ENCODE measurements at places on chromosomes 5 and 9.
A peak's percentile ranks its signal among the peaks of the same experiment; 100 is the strongest.

DNA sequence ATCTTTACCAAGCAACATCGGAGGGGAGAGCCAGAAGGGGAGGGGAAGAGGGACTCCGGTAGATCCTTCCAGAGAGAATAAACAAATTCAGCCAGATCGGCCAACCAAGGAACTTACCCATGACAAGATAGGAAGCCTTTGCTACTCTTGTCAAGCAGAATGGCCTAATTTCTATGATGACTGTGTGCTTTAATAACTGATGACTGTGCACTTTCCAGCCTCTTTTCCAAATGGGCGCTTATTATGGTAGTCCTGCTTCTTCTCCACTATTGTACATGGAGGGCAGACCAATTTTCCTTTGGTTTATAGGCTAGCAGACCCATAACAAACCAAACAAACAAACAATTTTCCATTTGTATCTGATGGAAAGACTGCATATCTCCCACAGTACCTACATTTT, 163.8 kb upstream of the RFX3 start:
- no peak for DNase-seq

DNA sequence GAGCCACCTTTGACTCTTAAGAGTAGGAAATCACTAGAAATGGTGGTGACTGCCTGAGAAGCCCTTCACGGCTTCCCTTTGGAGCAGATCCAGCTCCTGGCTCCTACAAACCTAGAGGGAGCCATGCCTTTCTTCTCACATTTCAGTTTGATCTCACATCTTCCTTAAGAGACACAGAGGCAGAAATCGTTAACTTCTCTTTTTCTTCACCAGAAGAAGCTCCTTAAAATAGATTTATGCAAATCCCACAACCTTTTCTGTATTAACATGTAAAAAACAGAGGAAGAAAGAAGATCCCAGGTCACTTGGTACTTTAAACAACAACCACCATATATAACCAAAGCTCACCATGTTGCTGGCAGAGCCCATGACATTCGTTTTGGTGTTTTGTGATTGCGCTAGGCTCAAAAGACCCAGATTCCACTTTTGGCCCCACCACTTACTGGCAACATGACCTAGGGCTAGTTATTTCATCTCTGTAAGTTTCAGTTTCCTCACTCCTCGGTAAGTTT, 29.6 kb downstream of the PAX5 start:
- DNase-seq = no peak

- no peak for DNase-seq
Measured at GRCh38 chr9:70030156-70030555, 13.5 kb upstream of the MAMDC2 start.

- DNase-seq = no peak
Measured at GRCh38 chr5:36459176-36460135, 146.9 kb upstream of the SLC1A3 start.

DNA sequence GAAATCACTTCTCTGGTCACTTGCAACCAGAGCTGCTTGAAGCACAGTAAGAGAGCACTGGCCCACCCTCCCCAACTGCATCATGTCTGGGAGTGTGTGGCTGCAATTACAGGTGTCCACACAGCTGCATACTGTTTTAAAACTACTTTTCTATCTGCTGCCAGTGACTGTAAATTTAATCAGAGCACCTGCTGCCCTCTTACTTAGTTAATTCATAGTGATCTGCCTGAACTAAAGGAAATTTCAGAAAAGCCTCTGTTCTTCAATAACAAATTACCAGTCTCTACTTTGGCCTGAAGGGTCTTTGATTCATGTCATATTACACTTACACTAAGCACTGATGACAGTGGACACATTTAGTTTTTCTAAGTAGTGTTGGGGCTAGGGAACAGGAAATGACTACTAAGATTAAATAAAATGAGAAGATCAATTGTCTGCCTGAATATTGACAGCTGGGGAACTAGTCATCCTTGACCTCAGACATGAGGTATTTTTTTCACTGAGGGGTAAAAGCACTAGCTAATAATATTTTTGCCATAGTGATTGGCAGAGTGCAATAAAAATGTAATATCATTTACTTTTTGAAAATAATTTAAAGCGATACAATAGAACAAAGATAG, 788.9 kb upstream of the GRAMD2B start:
- no peak for DNase-seq

- DNase-seq = no peak
Measured at GRCh38 chr9:133905493-133905892, 86.6 kb downstream of the VAV2 start.

DNA sequence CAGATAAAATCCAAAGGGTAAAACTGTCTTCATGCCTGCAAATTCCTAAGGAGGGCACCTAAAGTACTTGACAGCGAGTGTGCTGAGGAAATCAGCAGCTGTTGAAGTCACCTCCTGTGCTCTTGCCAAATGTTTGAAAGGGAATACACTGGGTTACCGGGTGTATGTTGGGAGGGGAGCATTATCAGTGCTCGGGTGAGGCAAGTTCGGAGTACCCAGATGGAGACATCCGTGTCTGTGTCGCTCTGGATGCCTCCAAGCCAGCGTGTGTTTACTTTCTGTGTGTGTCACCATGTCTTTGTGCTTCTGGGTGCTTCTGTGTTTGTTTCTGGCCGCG, 727 bp upstream of the ADRB2 start:
- no peak for DNase-seq

DNA sequence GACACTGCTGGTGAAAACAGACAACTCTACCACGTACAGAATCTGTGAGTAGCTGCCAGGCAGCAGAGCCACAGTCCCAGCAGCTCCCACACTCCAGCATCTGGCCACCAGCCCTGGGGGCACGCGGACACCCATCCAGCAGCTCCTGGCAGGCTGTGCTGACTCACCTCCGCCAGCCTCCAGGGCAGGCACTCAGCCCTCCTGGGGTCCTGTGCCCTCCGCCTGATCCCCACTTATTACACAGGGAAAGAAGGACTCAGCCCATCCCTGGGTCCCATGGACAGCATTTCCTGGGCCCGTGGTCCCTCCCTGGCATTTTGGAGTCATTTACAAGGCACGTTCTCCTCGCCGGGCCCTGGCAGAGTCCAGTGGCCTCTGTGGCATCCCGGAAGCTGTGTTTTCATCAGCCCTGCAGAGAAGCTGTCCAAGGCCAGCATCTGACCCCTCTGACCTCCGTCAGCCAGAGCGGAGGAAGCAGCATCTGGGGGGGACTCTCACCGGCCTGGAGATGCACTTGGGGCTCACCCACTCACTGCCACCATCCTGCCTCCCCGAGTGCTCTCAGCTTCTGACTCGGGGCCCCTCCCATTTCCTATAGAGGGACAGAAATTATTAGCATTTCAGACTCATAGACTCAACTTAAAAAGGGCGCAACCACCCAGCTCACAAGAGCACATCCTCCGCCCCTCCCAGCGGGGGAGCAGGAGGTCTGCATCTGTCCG, 21.6 kb downstream of the PAEP start:
- DNase-seq = no peak

- no peak for DNase-seq
Measured at GRCh38 chr5:130136300-130136699, 232.0 kb downstream of the CHSY3 start.

GRCh38 chr9:34929506-34930102, 28.5 kb upstream of the PHF24 start:
- DNase-seq = peak; percentile 71

- no peak for DNase-seq
Measured at GRCh38 chr9:83937861-83938455, 16.7 kb upstream of the KIF27 start.

DNA sequence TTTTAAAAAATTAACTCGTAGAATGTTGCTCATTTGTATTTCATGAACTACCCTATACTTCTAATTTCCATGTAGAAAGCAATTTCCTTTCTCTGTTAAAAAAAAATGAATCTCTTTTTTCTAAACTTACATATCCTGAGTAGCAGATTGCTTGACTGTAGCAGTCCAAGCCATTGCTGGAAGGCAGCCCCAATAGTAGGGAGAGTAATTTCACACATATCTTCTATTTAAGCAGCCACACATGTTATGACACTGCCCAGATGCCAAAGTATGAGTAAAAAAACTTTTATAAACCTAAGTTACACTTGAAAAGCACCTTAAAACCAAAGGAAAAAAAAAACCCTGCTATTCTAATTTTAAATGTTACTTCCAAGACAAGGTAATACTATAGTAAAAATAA, 69.6 kb downstream of the FBXL17 start:
- no peak for DNase-seq

GRCh38 chr9:21413151-21413550, 4.2 kb downstream of the IFNA8 start:
- DNase-seq = no peak

- no peak for DNase-seq
Measured at GRCh38 chr9:128257086-128257825, 18.6 kb downstream of the GOLGA2 start.

- no peak for DNase-seq
Measured at GRCh38 chr9:92253656-92254055, 39.8 kb downstream of the IARS1 start.

DNA sequence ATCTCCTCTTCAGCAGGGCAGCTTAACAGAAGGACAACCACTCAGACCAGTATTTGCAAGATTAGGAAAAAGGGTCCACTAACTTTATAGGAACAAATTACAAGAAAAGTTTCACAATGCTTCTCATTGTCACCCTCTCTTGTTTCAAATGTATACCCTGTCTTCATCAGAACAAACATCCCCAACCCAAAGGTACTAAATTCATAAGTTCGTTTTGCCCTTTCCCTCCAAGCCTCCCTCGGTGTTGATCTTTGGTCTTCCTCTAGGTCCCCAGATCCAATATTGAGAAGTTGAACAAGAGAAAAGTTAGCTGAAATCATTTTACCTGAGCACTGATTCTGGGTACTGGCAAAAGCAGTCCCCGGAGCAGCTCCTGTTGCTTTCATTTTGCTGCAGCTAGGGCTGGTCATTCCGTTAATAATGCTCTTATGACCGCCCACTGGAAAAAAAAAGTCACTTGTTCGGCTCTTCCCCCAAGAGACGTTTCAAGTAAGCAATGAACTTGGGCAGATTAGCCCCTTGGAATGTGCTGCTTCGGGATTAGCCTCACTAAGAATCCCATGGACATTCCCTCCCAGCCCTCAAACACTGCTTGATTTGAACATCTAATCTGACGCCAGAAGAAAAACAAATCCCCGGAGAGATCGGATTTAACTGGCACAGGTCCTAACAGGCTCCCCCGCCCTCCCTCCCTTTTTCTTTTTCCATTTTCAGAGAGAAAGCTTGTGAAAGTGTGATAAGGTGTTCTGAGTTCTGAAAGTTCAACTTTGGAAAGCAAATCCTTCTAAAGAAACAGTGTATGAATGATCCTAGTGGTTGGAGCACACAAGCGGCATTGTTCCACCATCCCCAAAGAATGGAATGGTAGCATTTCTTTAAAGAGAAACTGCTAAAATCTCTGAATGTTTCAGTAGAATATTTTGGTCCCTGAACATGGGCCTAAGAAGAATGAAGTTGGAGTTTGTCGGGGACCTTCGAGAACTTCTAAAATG, 252.5 kb downstream of the TRPM3 start:
- no peak for DNase-seq

- DNase-seq = no peak
Measured at GRCh38 chr5:67243349-67243748, 46.8 kb upstream of the CD180 start.

GRCh38 chr5:1335540-1336095, 9.3 kb downstream of the CLPTM1L start:
- DNase-seq = no peak

DNA sequence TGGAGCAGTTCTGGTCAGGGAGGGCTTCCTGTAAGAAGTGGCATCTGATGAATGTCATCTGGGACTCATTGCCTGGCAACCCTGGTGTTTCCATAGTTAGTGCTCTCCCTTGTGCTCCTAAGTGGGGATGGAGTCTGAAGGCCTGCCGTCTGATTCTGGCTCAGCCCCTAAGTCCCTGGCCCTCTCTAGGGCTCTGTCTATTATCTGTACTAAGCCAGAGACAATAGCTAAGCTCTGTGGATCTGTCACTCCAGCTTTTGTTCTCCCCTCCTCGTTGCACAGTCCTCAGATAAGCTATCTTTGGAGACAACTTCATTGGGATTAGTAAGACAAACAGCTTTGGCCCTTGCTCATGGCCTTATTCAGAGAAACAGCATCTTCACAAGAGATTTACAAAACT, 30.6 kb upstream of the TTC1 start:
- DNase-seq = no peak

Measured in activated effector memory CD4-positive, alpha-beta T cell treated with anti-CD3 and anti-CD28 coated beads, Interleukin-2, amount 50 U/mL, for 16 hours (primary cell).